ENCODE measurements at places on chromosomes 5 and 9. TPM values are rescaled to one million over a fixed set of nuclear protein-coding genes. Genes with fewer than 3 reads are reported as not detected.

DNA sequence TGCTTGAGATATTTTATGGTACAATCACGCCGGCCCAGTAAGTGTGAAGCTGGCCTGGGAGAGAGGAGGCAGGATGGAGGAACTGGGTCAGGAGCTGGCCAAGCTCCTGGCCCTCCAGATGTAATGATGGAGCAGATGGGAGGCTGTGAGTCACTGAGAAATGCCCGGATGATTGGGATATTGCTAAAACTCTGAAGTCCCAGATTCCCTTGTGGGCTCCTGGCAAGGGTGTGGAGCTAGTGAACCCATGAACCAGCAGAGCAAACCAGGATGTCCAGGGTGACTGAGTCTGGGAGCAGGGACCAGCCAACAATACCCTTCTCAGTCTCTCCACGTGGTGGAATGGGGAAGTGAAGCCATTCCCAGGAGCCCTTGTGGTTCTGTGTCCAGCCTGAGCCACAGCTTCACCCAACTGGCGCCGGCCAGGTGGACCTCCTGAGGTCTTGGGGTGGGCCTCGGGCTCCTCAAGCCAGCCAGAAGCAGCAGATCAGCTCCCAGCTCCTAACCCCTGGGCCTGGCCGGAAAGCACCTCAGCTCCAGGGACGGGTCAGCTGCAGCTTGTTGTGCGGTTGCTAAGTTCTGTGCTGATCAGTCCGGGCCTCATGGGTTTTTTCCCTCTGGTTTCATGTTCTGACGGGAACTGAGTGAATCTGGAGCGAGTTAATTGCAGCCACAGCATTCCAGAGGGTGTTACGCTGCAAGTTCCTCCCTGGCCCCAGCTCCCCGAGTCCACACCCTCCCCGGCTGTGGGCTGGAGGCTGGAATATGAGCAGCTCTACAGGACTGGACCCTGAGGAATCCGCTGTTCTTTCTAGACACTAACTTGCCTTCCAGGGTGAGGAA, 37.6 kb downstream of the DUSP1 start:
- DNase-seq, result no peak

DNA sequence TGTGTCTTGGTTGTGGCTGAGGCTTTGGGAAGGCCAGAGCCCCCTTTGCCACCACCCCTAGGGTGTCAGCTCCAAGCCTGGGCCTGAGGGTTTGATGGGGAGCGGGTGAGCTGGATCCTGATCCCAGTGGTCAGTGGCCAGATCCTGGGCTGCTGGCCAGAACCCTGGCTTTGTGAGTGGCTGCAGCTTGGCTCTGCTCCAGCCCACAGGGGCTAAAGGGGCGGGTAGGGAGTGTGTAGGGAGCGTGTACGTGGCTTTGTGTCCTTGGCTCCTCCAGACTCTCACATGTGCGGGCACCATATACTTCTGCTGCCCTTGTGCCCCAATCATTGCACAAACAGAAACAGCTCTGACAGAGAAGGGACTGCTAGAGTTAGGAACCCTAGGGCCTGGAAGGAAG, 1.2 kb upstream of the IL11RA start:
- no peak for DNase-seq

- DNase-seq, result no peak
These were observed 21.8 kb upstream of the PPP2CA start for GRCh38 chr5:134247428-134248224.

- DNase-seq, result no peak
These were observed 23.1 kb upstream of the TRPC7 start for GRCh38 chr5:136388474-136388873.

The KIF3A gene
- polyA plus RNA-seq, result 36.4 TPM

The CHSY3 gene
- 5.6 TPM for polyA plus RNA-seq

GRCh38 chr9:69181908-69182353, 7.9 kb downstream of the TJP2 start:
- no peak for DNase-seq

GRCh38 chr5:119105971-119106370, 35.1 kb downstream of the DMXL1 start:
- DNase-seq, result no peak

- no peak for DNase-seq
These were observed 35.1 kb upstream of the ADRB2 start for GRCh38 chr5:148791334-148791667.

The TSSK1B gene
- polyA plus RNA-seq, result 0.09 TPM
